H9 (cell line): ENCODE measurements at places on chromosomes 5 and 9. TPM values are rescaled to one million over a fixed set of nuclear protein-coding genes. Genes with fewer than 3 reads are reported as not detected.

DNA sequence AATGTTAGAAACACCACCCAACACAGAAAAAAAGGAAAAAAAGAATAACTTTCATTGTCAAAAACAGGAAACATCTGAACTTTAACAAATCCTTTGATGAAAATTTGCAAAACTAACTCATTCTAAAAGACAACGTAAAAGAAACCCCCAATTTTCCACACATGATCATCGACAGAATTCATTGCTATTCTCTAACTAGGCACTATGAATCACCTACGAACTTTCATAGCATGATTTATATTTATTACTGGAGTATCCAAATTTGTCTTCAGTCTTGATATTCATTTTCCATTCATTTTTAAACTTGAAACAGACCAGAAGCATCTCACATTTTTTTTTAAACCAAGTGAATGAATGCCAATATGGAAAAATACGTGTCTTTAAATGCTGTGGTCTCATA, 514.6 kb downstream of the TLE4 start:
- no peak for DNase-seq
- no peaks in the 10 kb centered on the region for H3K27me3 ChIP-seq
- no peak overlapping the region for H3K4me3 ChIP-seq
- no peaks in the 10 kb centered on the region for H3K4me1 ChIP-seq
- H3K27ac ChIP-seq, result no peak overlapping the region

DNA sequence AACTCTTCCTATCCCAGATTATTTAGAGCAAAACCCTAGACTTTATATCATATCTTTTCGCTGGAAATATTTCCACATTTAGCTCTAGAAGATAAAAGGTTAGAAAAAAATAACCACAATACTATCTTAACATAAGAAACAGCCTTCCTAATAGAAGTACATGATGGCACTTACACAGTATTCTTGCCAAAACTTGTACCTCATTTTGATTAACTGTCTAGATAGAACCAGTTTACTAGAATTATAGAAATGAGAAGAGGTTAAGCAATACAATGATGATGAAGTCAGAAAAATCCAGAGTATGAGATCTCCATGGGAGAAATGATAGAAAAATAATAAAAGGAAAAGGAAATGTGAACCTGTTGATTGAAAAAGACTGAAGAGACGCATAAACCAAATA, 63.1 kb downstream of the SLC12A2 start:
- DNase-seq, result no peak
- H3K36me3 ChIP-seq, result no peaks in the 10 kb centered on the region
- H3K27ac ChIP-seq, result no peak overlapping the region
- H3K4me1 ChIP-seq, result no peaks in the 10 kb centered on the region
- no peaks in the 10 kb centered on the region for H3K27me3 ChIP-seq
- no peak overlapping the region for H3K4me3 ChIP-seq

DNA sequence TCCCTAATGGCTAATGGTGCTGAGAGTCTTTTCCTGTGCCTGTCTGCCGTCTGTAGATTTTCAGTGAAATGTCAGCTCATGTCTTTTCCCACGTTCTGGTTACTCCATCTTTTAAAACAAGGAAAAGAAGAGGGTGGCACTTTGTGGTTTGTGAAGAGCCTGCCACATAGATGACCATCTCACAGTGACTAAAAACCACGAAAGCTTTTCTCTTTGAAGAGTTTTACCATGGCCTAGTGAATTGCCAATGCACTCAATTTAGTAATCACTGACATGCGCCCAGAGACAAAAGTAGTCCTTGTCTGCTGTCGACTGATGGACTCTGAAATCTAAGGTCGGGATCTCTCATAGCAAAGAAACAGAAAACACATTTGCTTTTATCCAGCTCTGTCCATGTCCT, 50.4 kb downstream of the SPATA31C2 start:
- H3K4me1 ChIP-seq, result no peaks in the 10 kb centered on the region
- H3K27me3 ChIP-seq, result no peaks in the 10 kb centered on the region
- no peaks in the 10 kb centered on the region for H3K36me3 ChIP-seq
- H3K4me3 ChIP-seq, result no peak overlapping the region
- no peak overlapping the region for H3K27ac ChIP-seq

Gene TLN1
- total RNA-seq, result 102 and 103 TPM in 2 replicates

Gene LCN9
- total RNA-seq, result 0.52 and 0.72 TPM in 2 replicates

Gene ADAMTS12
- total RNA-seq, result 5.2 and 6.2 TPM in 2 replicates
